T-helper 17 cell (primary cell): ENCODE measurements at places on chromosomes 3 and 15.
A peak's percentile ranks its signal among the peaks of the same experiment; 100 is the strongest.

DNA sequence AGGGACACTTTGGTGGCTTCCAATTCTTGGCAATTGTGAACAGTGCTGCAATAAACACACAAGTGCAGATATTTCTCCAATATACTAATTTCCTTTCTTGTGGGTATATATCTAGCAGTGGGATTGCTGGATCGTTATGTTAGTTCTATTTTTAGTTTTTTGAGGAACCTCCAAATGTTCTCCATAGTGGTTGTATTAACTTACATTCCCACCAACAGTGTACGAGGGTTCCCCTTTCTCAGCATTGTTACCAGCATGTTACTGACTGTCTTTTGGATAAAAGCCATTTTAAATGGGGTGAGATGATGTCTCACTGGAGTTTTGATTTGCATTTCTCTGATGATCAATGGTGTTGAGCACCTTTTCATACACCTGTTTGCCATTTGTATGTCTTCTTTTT lies 92.8 kb downstream of the DAPK2 start:
- DNase-seq: no peak

DNA sequence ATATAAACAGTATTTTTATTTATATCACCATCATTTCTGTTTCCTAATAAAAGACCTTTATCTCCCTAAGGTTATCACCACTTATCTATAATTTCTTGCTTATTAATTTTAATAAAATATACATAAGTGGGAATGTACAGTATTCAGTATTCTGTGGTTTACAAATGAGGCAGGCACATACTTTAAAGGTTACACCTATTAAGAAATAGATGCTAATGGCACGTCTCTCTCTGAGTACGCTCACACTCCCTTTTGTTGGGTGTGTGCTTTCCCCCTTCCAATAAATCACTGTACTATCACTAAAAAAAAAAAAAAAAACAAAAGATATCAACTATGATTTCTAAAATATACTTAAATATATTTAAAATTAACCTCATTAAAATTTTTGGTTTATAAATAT lies 8.9 kb downstream of the OXNAD1 start:
- no peak for DNase-seq

DNA sequence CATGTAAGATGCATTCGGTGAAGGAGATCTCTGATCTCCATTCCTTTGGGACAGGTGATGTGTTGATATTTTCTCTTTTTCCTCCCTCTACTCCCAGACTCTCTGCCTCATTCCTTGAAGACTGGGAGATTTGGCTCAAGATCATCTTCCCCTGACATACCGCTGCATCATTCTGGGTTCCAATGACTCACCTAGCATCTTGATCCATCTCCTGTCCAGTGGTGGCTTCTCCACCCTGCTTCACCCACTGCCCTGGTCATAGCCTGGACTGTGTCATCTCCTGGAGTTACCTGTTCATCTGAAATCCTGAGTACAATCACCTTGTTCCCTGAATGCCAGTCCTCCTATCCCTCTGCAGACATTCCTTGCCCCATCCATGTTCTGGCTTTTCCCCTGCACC lies 57.4 kb upstream of the TRAK1 start:
- DNase-seq: no peak

- DNase-seq: no peak
These were observed 384.0 kb upstream of the TGFBR2 start for GRCh38 chr3:30222441-30222840.

- DNase-seq: peak; percentile 90
These were observed at the start of gene CCDC32 for GRCh38 chr15:40564591-40565332. CCDC32 (minus strand) TSS chr15:40565042; CDS start chr15:40563015, 2,027 bp downstream.

- no peak for DNase-seq
These were observed 166.9 kb downstream of the SUCNR1 start for GRCh38 chr3:152040319-152040718.

DNA sequence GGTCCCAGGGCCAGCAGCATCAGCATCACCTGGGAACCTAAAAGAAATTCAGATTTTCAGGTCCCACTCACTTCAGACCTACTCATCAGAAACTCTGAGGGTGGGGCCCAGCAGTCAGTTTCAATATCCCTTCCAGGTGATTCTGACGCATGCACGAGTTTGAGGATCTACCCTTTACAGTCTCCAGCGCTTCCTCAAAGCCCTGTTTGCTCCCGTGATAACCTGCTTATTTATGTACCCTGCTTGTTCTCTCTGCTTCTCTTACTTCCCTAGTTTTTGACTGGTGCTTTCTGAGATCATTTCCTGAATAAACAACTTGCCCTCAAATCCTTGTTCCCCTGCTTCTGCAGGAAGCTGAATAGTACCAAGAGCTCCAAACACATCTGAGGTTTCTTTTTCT lies 245.3 kb downstream of the ZNF621 start:
- no peak for DNase-seq

DNA sequence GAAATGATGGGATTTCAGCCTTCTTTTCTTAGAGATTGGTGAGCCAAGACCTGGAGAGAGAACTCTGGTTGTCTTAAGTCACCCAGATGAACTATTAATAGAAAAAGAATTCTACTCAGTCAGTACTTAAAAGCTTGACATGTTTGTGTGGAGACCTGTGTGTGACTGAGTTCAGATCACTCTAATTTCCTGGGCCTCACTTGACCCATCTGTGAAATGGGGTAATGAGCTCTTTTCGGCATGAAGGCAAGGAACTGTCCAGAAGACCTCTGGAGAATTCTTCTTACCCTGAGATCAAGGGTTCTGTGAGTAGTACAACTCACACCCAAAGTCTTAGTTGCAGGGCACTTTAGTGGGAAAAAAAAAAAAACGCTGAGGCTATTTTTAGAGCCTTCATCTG lies 92.9 kb downstream of the LPP start:
- no peak for DNase-seq
